ENCODE measurements at places on chromosomes 2 and 18.

DNA sequence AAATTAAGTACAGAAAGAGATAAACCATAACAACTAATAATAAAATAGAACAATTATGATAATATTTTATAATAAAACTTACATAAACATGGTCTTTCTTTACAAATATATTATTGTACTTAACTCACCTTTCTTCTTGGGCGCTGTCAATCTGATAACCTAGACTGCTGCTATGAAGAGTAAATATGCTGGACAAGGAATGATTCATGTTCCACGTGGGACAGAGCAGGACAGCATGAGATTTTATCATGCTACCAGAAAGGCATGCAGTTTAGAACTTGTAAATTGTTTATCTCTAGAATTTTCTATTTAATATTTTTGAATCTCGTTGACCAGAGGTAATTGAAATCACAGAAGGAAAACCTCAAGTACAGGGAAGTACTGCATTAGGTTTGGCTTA lies 210.7 kb downstream of the ANKRD30B start:
- DNase-seq: no peak

DNA sequence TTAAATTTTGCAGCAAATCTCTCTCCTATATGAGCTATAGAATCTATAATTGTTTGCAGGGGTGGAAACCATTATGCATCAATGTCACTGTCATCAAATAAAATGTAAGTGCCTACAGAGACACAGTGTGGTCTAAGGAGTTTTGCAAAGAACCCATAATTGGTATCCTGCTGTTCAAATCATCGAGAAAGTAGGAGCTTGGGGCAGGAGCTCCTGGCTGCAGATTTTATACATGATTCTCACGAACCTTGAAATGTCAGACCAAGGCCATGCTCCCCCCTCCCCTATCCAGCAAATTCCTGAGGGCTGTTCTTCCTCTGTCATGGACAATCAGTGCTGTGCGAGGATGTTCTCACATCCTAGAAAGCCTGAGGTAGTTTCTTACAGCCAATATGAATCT lies 119.5 kb upstream of the CYRIA start:
- no peak for DNase-seq

- no peak for DNase-seq
These were observed 48.8 kb downstream of the RND3 start for GRCh38 chr2:150438654-150439053.

DNA sequence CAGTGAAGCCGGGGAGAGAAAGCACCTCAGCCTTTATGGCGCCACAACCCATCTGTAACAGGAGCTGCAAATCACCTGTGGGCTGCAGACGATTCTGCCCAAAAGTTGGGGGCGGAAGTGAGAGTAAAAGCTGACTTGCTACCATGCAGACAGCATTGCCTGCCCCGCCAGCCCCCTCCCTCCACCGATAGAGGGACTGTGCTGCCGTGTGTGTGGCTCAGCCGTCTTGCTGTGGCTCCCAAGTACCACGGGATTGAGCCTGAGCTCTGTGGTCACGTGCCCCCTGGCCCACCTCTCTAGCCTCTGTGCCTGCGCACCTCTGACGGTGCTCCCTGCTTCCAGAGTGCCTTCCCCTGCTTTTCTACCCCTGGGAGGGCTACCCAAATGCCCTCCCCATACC lies 79.6 kb downstream of the GLI2 start:
- no peak for DNase-seq

- DNase-seq: no peak
These were observed 364.9 kb downstream of the ANAPC1 start for GRCh38 chr2:111519071-111519470.

DNA sequence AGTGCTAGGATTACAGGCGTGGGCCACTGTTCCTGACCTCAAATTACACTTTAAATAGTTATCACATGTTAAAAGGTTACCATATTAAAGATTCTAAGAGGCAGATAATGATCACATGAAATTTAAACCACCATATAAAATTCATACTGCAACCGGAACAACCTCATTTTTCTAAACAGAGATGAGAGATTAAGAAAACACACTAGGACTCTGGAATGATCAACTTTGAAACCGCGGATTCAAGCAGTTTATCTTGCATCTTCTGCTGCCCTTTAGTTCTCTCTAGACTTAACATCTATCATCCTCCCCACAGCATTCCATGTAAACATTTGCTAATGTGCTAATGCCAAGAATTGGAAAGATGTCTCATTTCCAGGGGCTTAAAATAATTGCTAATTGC lies 115.8 kb downstream of the PIGN start:
- no peak for DNase-seq

GRCh38 chr2:121472470-121472993 lies 58.1 kb upstream of the RNU4ATAC start:
- no peak for DNase-seq

GRCh38 chr18:49023271-49023937 lies 72.6 kb upstream of the SMAD7 start:
- no peak for DNase-seq

GRCh38 chr2:163345795-163346573 lies 389.8 kb downstream of the FIGN start:
- DNase-seq: peak; percentile 56

- no peak for DNase-seq
These were observed 1344.2 kb downstream of the LRP1B start for GRCh38 chr2:140786585-140786984.

GRCh38 chr2:233386382-233387041 lies 32.2 kb downstream of the DGKD start:
- peak; percentile 70 for DNase-seq
